ENCODE measurements at places on chromosomes 11 and 22. TPM values are rescaled to one million over a fixed set of nuclear protein-coding genes. Genes with fewer than 3 reads are reported as not detected.

DNA sequence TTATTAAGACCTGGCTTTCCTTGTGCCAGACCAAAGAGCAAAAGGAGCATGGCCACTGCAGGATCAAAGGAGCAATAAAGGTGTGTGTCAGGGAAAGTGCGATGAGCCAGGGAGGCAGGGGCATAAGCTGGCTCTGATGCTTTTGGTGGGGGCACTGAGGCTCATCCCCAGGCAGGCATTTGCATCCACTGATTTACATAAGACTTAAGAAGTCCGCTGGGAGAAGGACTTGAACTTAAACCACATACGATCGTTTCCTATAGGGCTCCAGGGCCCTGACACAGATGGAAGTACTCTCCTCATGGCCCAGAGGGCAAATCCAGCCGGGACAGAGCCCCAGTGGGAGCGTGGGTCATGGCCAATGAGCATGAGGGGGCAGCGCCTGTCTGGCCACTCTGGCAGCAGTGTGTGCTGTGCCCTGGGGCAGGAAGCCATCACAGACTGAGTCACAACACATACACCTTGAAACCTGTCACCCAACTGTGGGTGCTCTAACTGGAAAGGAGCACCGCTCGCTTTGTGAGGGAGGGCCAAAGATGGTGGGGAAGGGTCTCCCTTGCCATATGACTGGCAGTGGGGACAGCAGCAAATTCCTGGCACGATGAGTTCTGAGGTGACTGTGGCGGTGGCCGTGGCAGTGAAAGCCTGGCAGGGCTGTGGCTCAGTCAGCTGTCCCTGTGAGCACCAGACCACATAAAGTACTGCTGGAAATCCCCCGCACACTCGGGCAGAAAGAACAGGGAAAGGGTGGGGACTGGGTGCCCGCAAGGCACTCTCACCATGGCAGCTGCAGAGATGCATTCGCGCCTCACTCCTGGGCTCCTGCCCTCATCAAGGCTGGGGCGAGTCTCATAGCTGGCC lies 79.4 kb upstream of the LMO1 start:
- no peaks in the 10 kb centered on the region for H3K36me3 ChIP-seq
- H3K4me1 ChIP-seq, result no peaks in the 10 kb centered on the region
- peaks cover 9% of the 10 kb centered on the region for H3K27me3 ChIP-seq
- DNase-seq, result no peak
- no peak overlapping the region for H3K4me3 ChIP-seq
- no peak overlapping the region for H3K27ac ChIP-seq

The OR8G1 gene
- not detected for total RNA-seq

The CNGA4 gene
- under 0.01 TPM for total RNA-seq

The FGF4 gene
- not detected for total RNA-seq

GRCh38 chr11:11786234-11786633 lies 55.5 kb upstream of the USP47 start:
- DNase-seq, result no peak
- H3K27me3 ChIP-seq, result peaks cover 18% of the 10 kb centered on the region
- no peaks in the 10 kb centered on the region for H3K4me1 ChIP-seq

GRCh38 chr11:103633819-103634590 lies 402.4 kb upstream of the DDI1 start:
- DNase-seq, result no peak
- peaks cover 9% of the 10 kb centered on the region for H3K4me1 ChIP-seq
- H3K4me3 ChIP-seq, result no peak overlapping the region
- H3K36me3 ChIP-seq, result no peaks in the 10 kb centered on the region

The UCP3 gene
- total RNA-seq, result under 0.01 TPM

GRCh38 chr11:69217276-69218105 lies 61.8 kb downstream of the SMIM38 start:
- peaks cover 4% of the 10 kb centered on the region for H3K27me3 ChIP-seq
- H3K4me3 ChIP-seq, result no peak overlapping the region
- no peak for DNase-seq
- no peak overlapping the region for H3K27ac ChIP-seq
- H3K4me1 ChIP-seq, result peaks cover 15% of the 10 kb centered on the region

The PRMT3 gene
- total RNA-seq, result 11.3 TPM

DNA sequence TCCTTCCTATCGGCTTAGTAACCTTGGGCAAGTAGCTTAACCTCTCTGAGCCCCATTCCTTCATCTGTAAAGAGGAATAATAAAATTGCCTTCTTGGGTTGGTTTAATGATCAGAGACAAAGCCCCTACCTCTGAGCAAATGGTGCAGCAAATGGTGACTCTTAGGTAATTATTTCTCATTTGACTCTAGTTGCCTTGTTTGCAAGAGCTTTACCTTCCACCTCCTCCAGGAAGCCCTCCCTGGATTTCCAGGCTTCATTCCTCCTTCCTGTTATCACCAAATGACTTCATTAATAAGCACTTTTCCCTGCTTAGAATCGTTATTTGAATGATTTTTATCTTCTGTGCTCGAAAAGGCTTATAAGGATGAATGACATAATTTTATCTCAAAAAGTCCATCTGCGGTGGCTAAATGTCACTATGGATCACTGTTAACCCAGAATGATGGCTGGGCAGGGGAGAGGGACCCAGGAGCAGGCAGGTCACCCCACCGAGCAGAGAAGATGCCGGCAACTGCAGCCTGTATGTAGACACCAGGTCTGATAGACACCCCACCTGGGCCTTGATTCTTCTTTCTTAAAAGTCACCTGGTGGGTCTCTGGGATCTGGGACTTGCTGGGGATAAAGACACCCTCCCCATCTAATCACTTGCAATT lies 106.6 kb downstream of the TSPAN18 start:
- peaks cover 2% of the 10 kb centered on the region for H3K4me1 ChIP-seq
- H3K4me3 ChIP-seq, result no peak overlapping the region
- H3K27me3 ChIP-seq, result peaks cover 21% of the 10 kb centered on the region
- DNase-seq, result no peak

- H3K27ac ChIP-seq, result no peak overlapping the region
- H3K36me3 ChIP-seq, result no peaks in the 10 kb centered on the region
- H3K27me3 ChIP-seq, result no peaks in the 10 kb centered on the region
Observed at GRCh38 chr11:71139516-71140205, 112.7 kb downstream of the SHANK2 start.

The PGGHG gene
- total RNA-seq, result 1.4 TPM

DNA sequence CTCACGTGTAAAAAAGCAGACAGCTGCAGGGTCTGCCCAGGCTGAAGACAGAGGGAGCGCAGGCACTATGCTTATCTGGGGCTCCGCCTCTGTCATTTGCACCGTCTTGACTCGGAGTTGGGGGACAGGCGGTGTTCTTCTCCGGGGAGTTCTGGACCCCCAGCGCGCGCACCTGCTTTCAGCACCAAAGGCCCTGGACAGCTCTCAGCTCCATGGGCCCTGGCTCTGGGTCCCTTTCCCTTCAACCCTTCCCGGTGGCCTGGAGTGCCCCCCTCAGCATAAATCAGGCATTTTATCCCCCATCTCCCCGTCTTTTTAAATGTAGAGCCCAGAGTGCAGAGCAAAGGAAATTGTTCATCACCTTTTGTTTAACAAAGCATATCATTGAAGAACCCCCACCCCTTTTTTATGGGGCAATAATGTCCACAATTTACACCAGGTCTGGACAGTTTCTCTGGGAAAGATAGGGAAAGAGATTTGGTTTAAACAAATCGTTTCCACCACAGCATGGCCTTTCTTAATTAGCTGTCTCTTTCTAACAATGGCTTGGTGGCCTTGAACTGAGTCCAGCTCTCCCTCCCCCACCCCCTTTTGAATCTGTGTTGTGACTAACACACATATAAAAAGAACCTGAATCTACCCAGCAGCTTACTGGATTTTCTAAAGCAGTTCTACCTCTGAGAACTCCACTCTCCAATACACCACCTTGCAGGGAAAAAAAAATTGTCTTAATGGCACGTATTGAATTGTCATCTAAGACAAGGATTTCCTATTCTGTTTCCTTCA lies 1.7 kb downstream of the SEZ6L start:
- no peak overlapping the region for H3K27ac ChIP-seq
- peaks cover 14% of the 10 kb centered on the region for H3K27me3 ChIP-seq
- no peak overlapping the region for H3K4me3 ChIP-seq
- H3K36me3 ChIP-seq, result no peaks in the 10 kb centered on the region
- H3K4me1 ChIP-seq, result no peaks in the 10 kb centered on the region

DNA sequence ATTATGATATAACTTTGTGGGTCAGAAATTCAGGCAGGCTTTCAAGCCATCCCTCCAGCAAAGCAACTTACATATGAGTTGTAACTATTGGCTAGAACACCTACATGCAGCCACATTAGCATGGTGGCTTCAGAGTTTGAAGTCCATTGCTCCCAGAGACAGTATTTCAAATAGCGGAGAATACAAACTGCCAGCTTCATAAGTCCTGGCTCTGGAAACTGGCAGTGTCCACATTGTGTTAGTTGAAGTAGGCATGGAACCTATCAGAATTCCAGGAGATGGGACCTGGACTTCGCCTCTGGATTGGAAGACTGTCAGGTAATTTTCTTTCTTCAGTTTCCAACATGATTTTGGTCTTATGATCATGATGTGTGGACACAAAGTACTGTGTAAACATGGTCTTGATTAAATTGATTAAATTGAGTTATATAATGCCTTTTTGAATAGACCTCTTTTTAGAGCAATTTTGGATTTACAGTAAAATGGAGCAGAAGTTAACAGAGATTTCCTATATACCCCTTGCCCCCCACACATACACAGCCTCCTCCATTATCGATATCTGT lies 209.9 kb upstream of the NAV2 start:
- H3K4me1 ChIP-seq, result no peaks in the 10 kb centered on the region
- H3K4me3 ChIP-seq, result no peak overlapping the region
- no peaks in the 10 kb centered on the region for H3K27me3 ChIP-seq

The RASD2 gene
- total RNA-seq, result under 0.01 TPM

DNA sequence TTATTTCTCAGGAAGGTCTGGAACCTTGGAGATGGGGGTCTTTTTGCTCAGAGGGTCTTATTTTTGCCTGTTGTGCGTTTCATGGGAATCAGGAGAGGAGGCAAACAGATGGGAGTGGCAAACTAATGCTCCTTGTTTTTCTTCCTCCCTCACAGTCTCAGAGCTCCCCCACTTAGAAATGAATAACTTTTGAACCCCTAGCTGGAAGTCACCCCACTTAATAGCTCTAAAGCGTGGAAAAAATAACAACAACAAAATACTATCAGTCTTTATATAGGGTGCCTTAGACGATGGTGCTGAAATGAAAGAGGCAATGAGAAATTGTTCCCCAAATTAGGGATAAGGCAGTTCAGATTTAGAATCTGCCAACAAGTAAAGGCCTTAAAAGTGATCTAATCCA lies 76.8 kb upstream of the BDNF start:
- H3K36me3 ChIP-seq, result no peaks in the 10 kb centered on the region
- no peaks in the 10 kb centered on the region for H3K4me1 ChIP-seq
- no peak overlapping the region for H3K4me3 ChIP-seq

The OR5AR1 gene
- total RNA-seq, result not detected

GRCh38 chr11:47916361-47916841 lies 64.0 kb upstream of the PTPRJ start:
- H3K27me3 ChIP-seq, result no peaks in the 10 kb centered on the region
- DNase-seq, result no peak
- no peak overlapping the region for H3K4me3 ChIP-seq
- peaks cover 11% of the 10 kb centered on the region for H3K4me1 ChIP-seq

DNA sequence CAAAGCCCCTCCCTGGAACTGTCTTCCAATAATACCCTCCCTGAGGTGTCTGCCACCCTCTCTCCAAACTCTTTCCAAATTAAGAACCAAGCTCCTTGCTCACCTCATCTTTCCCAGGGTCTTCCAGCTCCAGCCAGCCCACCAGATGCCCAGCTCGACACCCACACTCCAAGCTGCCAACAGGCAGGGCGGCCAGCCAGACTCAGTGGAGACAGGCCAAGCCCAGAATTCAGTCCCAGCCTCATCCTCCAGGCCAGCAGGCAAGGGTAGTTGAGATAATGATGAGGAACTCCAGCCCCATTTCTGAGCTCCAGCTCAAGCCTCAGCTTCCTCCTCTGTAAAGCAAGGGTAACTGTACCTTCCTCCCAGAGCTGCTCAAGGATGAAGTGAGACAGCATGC lies 132.9 kb downstream of the CHST1 start:
- no peaks in the 10 kb centered on the region for H3K36me3 ChIP-seq
- no peaks in the 10 kb centered on the region for H3K27me3 ChIP-seq
- no peak overlapping the region for H3K4me3 ChIP-seq
- DNase-seq, result no peak

DNA sequence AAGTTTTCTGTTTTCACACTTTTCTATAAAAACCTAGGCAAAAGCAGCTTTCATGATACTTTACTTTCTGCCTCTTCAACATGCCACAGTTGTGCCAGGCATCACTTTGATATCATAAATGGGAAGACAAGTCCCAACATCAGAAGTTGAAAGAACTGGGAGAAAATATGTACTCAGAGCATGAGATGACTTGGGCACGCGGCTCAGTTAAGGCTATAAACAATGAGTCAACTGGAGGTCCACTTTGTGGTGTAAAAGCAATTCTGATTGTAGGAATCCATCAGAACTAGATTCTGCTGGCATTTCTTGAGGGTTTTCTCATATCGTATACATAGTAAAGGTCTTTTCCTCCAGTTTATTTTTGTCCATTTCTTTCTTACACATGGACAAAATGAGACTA lies 109.7 kb upstream of the USP47 start:
- H3K27me3 ChIP-seq, result peaks cover 17% of the 10 kb centered on the region
- H3K4me3 ChIP-seq, result no peak overlapping the region
- H3K27ac ChIP-seq, result no peak overlapping the region
- H3K36me3 ChIP-seq, result no peaks in the 10 kb centered on the region

DNA sequence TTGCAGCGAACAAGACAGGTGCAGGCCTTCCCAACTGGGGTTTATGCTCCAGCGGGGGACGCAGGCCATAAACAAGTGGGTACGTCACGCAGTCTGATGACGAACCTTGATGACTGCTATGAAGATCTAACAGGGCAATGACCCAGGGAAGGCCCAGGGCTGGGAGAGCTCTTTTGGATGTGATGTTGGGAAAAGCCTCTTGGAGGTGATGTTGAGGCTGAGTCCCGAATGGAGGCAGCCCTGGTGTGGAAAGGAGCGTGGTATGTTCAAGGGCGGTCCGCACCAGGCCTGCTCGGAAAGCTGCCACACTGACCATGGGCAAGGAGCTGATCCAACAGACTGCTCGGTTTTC lies 5.8 kb downstream of the FADS2 start:
- no peak for DNase-seq
- no peaks in the 10 kb centered on the region for H3K27me3 ChIP-seq
- peaks cover 15% of the 10 kb centered on the region for H3K4me1 ChIP-seq
- H3K4me3 ChIP-seq, result no peak overlapping the region

The TRIM6 gene
- 5.0 TPM for total RNA-seq

The ME3 gene
- total RNA-seq, result 9.0 TPM

DNA sequence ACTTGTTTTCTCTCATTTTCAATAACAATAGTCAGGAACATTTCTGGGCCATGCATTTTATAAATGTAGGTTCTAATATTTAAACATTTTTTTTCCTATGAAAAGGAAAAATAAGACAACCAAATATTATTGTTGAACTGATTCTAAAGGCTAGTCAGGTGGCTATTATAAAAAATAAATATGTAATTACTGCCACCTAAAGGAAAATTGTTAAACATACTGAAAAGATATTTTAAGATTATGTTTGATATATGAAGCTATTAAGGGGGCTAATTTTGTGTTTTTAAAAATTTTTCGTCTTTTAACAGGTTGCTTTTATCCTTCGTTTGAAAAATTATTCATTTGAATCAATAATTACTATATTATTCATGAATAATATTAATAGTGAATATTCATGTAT lies 62.2 kb upstream of the FDX1 start:
- no peaks in the 10 kb centered on the region for H3K36me3 ChIP-seq
- H3K27me3 ChIP-seq, result no peaks in the 10 kb centered on the region
- DNase-seq, result no peak

GRCh38 chr11:12731841-12732336 lies 57.7 kb downstream of the TEAD1 start:
- H3K4me3 ChIP-seq, result no peak overlapping the region
- H3K27ac ChIP-seq, result no peak overlapping the region
- H3K4me1 ChIP-seq, result peaks cover 30% of the 10 kb centered on the region
